ENCODE measurements at places on chromosomes 7 and 10.

GRCh38 chr10:119770928-119771327 lies 45.1 kb downstream of the INPP5F start:
- no peak for DNase-seq

DNA sequence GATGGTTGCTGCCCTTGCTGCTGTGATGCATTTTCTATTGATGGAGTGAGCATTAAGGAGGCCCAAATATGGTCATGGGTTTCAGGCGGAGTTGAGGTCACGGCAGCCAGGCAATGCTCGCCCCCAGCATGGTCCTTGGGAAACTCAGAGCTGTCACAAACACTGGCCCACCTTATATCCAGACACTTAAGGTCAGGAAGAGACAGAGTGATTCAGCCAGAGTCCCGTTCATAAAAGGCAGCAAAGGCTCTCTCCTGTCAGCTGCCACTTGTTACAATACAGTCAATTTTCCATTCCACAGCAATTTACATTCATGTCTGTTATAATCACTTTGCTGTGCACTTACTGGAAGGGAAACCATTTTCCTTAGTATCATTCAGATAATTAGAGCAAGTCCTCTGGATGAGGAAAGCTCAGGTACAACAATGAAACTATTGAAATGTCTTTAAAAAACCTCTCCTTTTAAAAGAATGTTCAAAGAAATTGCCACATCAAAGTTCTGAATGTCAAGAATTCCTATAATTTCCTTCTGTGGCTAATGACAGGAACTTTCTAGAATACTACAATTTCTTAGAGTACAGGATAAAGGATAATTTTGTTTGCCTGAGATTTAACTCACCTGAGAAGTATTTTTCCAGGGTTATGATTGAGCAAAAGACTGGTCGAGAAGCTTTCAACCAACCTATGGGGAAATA lies 14.8 kb upstream of the ANKRD1 start:
- DNase-seq = no peak

DNA sequence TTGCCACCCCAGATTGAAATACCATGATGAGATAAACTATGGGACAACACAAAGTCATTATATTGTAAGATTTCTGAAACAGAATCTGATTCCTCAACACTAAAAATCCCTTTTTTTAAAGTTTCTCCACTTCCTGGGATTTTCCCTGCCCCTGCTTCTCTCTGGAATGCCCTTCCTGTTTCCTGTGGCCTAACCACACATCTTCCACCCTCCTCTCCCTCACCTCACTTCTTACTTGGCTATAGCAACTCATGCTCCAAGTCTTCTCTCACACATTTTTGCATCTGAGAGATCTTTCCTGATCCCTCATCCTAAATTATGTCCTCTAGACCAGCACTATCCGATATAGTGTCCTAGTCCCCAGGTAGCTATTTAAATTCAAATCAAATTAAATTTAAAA lies 4.1 kb upstream of the RELN start:
- DNase-seq = no peak

- no peak for DNase-seq
These were observed 7.4 kb upstream of the ZMYND11 start for GRCh38 chr10:127612-128432.

- DNase-seq = no peak
These were observed 128.4 kb downstream of the DNAJB6 start for GRCh38 chr7:157464971-157465886.

DNA sequence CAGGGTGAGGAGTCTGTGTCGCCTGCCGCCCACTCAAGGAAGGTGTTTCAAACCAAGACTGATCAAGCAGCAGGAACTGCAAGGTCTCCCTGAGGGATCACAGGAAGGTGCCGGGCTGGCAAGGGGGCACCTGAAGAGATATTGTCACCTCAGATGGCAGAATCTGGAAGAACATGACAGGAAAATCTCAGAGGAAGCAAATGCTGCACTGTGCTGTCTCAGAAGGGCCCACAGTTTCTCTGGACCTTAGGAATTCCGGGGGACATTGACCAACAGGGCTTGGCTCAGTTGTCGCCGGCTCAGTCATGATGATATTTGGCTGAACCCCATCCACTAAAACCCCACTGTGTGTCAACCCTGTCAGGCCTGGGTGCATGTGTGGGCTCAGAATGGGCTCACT lies 31.9 kb upstream of the GPR26 start:
- DNase-seq = no peak

DNA sequence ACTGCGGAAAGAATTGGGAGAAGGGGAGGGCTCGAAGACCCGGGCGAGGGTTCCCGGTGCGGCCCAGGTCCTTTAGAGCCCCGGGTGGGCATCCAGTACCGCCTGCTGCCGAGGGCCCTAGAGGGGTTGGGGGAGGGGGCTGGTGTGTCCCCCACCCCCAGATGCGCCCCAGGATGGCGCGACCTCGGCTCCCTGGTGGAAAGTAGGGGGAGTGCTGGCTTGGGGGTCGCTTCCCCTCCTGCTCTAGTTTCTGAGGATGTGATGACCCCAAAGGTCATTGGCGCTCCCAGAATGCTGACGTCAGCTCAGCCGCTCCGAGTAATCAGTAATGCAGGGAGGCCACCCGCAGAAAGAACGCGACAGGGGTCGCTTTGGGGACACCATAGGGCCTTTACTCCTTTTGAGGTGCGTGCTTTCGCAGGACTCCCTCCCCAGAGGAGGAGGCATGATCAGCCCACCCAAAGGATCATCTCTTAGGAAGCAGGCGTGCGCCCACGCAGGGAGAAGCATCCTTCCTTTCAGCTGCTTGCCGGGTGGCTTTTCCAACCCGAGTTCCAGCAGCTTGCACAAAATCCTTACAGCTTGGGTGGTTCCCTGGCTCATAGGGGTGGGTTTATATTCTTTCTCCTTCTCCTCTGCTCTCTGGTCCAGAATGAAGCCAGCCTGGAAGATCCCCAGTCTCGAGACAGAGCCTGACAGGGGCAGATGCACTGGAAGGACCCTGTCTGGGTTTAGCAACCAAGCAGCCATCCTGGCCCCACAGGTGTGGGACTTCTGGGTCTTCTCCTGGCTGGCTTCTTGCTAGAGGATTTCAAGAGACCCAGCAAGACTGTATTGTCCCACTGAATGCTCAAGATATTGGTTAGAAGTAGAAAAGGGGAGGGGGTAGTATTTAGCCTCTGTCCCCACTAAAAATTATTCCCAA lies 1.3 kb upstream of the PRKAG2 start:
- no peak for DNase-seq

DNA sequence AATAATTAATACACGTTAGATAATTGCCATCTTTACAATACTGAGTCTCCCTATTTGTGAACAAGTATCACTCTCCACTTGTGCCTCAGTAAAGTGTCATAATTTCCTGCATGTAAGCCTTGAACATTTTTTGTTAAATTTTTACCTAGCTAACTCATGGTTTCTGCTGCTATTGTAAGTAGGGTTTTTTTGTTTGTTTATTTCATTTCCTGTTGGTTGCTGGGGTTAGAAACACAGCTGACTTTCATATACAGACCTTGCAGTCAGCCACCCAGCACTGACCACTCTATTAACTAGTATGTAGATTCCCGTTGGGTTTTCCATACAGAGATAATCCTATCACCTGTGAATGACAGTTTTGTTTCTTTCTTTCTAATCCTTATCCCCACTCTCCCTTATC lies 133.3 kb downstream of the MPP7 start:
- no peak for DNase-seq

- DNase-seq = no peak
These were observed 26.6 kb upstream of the R3HCC1L start for GRCh38 chr10:98107644-98108430.

DNA sequence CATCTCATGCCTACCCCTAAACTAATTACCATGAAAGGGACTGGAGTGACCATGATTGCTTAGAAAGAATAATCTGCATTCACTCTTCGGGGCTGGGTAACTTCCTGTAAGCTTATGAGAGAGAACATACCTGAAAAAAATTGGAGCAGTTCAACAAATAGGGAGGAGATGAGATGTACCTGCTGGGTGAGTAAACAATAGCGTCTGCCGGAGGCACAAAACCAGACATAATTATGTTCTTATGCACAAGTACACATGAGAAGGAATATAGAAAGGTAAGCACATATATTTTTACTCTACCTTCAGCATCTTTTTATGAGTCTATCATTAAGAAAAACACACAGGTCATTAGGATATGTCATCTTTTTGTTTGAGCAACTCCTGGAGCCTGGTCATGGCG lies 224.6 kb upstream of the FERD3L start:
- DNase-seq = no peak

- DNase-seq = no peak
These were observed 37.6 kb downstream of the NPTX2 start for GRCh38 chr7:98654524-98655272.

- no peak for DNase-seq
These were observed 31.6 kb downstream of the CCDC3 start for GRCh38 chr10:12969951-12970350.

DNA sequence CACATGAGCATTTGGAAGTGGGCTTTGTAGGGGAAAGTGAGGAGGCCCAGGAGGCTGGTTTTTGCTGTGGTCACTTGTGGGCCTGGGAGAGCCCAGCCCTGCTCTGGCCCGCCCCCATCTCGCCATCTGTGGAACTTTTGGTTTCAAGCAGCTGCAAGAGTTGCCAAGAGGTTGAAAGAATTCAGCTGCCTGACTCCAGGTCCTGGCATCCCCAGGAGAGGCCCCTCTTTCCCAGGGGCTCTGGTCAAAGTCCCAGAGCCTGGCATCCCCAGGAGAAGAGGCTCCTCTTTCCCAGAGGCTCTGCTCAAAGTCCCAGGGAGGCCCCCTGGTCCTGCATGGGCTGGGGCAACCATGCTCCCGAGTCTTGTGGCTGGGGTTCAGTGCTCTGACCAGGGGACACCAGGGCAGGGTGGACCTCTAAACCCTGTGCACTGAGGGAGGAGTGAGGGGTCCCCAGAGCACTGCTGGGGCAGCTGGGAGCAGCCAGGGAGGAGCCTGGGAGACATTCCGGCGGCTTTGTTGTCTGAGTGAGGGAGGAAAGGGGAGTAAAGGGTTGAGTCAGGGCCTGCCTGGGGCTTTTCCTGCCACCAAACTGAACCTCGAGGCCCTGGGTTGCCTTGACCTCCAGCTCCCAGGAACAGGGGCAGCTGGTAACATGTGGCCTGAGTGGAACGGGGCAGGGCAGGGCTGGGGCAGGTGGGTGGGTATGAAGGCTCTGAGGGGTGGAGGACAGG lies 27.7 kb upstream of the CSGALNACT2 start:
- DNase-seq = no peak

- DNase-seq = no peak
These were observed 327.4 kb downstream of the PAXIP1 start for GRCh38 chr7:154675560-154675959.

- no peak for DNase-seq
These were observed 18.7 kb downstream of the MYO1G start for GRCh38 chr7:44960011-44960580.

DNA sequence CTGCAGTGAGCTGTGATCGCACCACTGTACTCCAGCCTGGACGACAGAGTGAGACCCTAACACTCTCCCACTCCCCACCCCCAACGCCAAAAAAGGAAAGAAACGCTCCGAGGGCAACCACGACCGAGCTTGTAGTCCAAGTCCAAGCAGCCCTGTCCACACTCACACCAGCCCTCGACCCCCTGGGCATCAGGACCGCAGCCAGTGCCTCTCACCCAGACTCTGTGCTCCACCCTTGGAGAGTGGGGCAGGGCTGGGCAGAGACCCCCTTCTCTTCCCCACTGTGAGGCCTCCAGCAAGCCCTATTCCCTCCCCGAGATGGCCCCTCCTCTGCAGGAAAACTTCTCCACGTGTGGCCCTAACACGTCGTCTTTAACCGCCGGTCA lies 82.6 kb downstream of the FOXL3 start:
- no peak for DNase-seq

- DNase-seq = no peak
These were observed 16.5 kb downstream of the ADAP1 start for GRCh38 chr7:937856-938484.

DNA sequence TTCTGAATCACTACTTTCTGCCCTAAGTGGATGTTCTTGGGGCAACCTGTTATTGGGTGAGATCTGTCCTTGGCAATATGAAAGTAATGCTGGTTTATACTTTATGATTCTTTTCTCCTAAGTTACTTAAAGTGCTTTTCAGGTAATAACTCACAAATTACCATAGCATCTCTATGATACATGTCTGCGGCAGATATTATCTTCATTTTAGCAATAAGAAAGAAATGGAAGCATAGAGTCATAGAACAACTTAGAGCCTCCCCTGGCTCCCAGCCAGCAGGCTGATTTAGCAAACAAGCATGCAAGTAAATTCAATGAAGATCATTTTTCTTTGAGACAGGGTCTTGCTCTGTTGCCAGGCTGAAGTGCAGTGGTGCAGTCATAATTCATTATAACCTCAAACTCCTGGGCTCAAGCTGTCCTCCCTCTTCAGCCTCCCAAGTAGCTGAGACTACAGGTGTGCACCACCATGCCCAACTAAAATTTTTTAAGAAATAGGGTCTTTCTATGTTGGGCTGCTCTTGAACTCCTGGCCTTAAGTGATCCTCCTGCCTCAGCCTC lies 38.1 kb upstream of the GRM8 start:
- no peak for DNase-seq

DNA sequence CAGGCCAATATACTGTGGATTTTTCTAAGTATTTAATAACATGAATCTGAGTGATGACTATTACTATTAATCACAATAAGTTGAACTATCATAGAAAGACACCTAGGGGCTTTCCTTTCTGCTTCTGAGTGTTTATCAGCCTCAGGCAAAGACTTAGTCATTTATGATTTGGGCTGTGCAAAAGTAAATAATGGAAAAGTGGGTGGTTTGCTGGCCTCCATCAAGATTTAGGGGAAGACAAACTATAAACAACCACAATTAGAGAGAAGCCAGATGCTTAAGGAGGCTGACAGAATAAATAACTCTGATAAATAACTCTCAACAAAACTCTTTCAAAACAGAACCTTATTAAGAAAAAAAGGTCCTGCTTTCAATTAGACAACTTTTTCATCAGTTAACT lies 64.7 kb downstream of the MACC1 start:
- DNase-seq = no peak

DNA sequence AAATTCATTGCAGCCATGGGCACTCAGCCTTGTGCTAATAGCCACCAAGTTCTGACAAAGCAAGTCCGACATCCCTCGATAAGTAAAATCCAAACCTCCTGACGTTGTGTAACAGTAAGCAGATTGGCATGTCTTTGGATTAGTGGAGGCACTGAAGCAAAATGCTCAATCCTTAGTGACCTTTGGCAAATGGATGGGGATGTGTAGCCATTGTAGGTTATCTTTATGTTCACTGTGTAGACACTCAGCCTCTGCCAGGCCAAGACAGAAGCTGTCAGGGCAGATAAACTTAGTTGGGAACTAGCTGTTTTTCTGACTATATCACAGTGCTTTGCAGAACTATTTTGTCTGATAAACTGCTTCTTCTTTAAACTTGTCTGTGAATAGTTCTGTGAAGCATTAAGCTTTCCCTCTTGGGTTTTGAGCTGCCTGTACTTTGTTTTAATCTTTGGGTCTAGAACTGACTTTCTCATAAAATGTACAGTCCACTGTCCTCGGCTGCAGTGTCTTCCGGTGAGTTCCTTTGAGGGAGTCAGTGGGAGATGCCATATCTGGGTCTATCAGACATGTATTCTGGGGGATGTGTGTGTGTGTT lies 220.8 kb downstream of the LRMDA start:
- no peak for DNase-seq

GRCh38 chr10:28219251-28219650 lies 83.6 kb downstream of the MPP7 start:
- no peak for DNase-seq
